NCI-H82 (cell line): ENCODE measurements at places on chromosomes 13 and 19.

DNA sequence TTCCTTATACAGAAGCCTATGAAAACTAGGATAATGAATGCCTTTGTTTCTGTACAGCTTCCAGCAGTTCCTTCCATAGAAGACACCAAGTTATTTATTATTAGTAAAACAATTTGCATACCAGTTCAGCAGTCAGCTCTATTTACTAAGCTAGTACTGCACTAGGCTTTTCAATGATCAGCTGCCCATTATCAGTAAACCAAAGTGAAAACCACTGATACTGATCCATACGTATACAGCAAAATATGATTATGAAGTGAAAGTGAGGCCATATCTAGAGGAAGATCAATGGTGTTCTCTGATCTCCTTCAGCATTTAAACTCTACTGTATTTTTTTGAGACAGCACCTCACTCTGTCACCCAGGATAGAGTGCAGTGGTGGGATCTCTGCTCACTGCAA is 3.2 kb downstream of the TPT1 start:
- DNase-seq: no peak

DNA sequence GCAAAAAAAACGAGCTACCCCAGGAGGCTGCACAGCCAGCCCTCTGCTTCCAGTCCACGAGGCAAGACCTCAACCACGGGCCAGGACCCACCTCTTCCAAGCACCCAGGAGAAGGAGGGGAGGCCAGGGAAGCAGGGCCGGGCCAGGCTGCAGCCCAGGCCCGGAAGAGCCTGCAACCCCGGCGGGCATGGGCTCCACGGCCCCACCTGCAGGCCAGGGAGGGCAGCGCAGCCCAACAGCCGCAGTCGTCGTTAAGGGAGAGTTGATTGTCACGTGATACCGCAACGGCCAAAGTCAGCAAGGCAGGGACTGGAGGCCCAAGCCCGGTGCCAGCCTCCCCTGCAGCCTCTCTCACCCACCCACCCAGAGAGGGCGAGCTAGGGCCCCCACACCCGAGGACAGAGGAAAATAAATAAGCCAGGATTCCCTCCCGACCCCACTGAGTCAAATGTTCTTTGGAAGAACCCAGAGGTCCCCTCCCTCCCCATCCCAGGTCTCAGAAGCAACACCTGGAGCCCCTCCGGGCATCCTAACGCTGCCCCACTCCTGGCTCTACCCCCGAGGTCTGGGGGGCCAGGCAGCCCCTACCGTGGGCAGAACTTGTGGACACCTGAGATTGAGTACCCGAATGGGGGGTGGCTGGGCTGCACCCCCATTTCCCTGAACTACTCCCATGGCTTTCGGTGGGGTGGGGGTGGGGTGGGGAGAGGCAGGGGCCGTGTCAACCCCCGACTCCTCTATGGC is 5.2 kb upstream of the REXO1 start:
- DNase-seq: peak; percentile 87

DNA sequence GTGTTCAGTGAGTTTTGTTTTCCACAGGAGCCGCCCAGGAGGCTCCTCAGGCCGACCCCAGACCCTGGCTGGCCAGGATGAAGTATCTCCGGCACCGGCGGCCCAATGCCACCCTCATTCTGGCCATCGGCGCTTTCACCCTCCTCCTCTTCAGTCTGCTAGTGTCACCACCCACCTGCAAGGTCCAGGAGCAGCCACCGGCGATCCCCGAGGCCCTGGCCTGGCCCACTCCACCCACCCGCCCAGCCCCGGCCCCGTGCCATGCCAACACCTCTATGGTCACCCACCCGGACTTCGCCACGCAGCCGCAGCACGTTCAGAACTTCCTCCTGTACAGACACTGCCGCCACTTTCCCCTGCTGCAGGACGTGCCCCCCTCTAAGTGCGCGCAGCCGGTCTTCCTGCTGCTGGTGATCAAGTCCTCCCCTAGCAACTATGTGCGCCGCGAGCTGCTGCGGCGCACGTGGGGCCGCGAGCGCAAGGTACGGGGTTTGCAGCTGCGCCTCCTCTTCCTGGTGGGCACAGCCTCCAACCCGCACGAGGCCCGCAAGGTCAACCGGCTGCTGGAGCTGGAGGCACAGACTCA is 12.9 kb downstream of the B3GNT3 start:
- no peak for DNase-seq

DNA sequence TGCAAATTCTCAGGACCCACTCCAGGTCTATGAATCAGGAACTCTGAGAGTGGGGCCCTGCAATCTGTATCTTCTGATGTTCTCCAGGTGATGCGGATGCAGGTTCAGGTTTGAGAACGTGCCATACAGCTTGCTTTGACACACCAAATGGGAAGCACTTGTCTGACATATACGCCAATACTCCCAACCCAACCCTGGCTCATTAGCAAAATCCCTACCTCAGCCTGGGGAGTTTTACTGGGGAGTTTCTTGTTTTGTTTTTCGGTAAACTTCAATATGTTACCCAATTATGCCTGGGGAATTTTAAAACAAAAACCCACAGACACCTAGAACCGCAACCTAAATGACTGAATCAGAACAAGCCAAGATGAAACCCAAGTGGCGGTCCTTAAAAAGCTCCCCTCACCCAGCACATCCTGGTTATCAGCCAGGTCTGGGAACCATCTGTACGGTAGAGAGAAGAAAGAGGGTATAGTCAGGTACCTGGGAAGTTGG is 41.2 kb downstream of the ABCC4 start:
- DNase-seq: no peak

- no peak for DNase-seq
Measured at GRCh38 chr19:34794066-34794960, 21.3 kb upstream of the ZNF599 start.

GRCh38 chr13:60226507-60226906 is 62.8 kb upstream of the DIAPH3 start:
- DNase-seq: peak; percentile 96

DNA sequence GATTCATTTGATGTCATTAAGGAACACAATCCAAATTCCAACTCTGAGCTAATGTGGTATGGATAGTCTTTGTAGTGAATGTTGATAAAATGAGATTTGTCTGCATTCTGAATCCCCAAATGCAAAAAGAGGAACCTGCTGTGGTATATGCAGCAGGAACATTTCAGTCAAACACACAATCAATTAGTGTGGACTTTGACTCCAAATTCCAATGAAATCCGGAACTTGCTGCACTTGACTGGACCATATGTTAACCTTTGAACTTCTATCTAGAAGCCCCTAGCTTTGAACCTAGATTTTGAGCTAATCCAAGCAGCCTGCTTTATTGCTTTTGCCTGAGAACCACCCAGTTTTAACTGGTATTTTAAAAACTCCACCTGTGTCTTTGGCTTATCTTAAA is 341.3 kb downstream of the SPRY2 start:
- no peak for DNase-seq

GRCh38 chr19:28631961-28632360 is 581.0 kb downstream of the UQCRFS1 start:
- no peak for DNase-seq

GRCh38 chr19:35755550-35756376 is 1.1 kb downstream of the HSPB6 start:
- peak; percentile 81 for DNase-seq

GRCh38 chr13:26614721-26615120 is 57.2 kb downstream of the WASF3 start:
- DNase-seq: peak; percentile 45

DNA sequence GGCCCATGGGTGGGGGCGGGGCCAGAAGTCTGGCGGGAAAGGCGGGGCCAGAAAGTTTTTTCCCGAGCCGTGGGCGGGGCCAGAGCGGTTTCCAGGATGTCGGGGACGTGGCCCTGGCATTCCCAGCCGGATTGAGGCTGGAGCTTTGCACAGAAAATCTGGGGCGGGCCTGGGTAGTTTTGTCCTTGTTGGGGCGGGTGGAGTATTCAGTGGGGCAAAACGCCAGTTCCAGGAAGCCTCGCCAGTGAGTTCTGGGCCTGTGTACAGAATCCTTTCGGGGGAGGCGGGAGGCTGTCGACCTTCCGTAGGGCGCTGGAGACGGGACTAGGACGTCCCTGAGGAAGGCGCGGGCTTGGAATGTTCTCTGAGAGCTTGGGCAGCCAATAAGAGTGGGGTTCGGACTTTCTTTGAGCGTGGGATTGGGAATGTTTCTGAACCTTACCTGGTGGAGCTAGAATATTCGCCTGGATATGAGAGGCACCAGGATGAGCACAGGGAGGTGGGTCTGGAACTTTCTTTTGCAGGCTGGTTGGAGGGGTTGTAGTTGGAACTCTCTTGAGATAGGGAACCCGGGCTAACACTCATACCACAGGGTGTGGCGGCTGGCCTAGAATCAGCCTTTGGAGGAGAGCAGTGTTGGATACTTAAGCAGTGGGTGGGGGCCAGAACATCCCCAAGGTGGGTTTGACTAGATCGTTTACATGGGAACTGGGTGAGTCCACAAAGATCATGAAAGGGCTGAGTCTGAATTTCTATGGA is 1.3 kb downstream of the CCDC9 start:
- no peak for DNase-seq

- no peak for DNase-seq
Measured at GRCh38 chr19:10268071-10268470, 2.8 kb upstream of the ICAM1 start.

GRCh38 chr13:92682832-92683517 is 543.6 kb upstream of the GPC6 start:
- no peak for DNase-seq

GRCh38 chr19:23345838-23346237 is 49.4 kb downstream of the ZNF91 start:
- no peak for DNase-seq

DNA sequence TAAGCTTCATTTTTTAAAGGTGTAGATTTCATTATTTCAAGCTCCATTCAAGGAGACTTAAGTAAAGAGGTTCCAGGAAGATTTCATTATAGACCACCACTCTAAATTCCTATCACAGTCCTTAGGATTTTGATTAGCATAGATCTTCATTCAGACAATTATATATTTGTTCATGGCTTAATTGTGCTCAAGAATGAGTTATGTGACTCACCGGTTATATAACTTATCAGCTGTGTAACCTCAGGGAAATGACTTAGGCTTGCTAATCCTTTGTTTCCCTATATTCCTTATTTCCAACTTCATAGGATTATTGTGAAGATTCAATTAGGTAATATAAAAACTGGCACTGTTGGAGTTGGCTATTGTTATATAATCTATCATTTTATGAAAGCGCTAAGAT is 632.8 kb upstream of the SPRY2 start:
- DNase-seq: no peak

- DNase-seq: no peak
Measured at GRCh38 chr13:78736142-78736541, 77.2 kb upstream of the OBI1 start.

- no peak for DNase-seq
Measured at GRCh38 chr13:111912453-111912866, 154.5 kb upstream of the SOX1 start.

DNA sequence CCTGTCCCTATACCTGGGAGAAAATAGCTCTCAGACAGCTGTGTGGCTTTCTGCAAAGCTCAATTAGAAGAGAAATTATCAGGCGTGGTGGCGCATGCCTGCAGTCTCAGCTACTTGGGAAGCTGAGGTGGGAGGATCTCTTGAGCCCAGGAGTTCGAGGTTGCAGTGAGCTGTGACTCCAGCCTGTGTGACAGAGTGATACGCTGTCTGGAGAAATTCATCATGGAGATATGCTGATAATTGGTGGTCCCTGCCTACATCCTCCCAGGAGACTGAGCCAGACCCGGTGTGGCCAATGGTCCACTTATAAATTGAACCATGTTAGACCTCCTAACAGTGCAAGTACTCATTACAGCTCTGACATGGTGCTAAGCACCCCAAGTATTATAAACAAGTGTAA is 58.7 kb upstream of the ZNF599 start:
- no peak for DNase-seq

DNA sequence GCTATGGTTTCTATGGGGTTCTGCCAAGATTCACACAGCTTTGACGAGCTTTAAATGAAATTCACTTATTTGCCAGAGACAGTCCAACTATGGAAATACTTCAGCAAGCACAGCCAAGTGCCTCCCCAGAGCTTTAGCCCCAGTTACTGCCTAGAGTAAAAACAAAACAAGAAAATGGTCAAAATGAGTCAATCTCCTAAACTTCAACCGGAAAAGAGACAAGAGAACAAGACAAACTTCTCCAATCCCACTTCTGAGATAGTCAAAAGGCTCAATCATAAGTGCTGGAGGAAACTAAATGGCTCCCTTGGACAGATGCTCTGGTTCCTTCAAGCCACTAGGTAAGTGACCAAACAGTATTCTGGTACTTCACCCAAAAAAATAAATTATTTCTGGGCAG is 65.8 kb downstream of the KATNAL1 start:
- no peak for DNase-seq

GRCh38 chr13:52644108-52644507 is 1.9 kb downstream of the HNRNPA1L2 start:
- peak; percentile 20 for DNase-seq

DNA sequence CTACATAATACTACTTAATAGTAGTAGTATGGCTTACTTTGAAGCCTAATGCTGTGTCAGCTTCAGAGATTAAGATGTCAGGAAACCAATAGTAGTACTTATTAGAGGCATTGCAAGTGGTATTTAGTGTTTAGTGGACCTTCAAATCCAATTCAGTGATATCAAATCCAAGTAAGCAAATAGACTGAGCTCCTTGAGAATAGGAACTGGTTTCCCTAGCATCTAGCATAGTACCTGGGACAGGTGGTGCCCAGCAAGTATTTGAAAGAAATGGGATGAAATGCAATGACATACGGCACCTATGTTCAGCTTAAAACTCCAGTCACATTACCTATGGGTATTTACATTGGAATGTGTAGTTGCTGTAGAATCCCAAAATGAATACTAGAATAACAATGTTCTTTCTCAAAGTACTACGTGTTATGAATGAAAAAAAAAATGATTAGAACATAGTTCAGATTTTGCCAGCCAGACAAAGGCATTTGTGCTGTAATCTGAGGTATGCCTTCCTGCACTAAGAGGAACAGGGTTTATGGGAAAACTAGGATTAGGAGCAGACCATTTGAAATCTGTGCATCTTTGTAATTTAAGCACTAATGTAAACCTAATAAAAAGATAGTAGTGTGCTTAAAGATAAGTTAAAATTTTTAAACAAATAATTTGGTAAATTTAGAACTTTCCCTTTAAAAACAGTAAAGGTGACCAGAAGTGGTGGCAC is 17.1 kb downstream of the LSM14A start:
- peak; percentile 74 for DNase-seq

- DNase-seq: peak; percentile 23
Measured at GRCh38 chr19:45881909-45882528, 3.9 kb downstream of the IRF2BP1 start.

GRCh38 chr19:43476606-43477005 is 11.2 kb upstream of the LYPD3 start:
- DNase-seq: no peak
